Hepatic stellate cell (primary cell): ENCODE measurements at places on chromosomes 6 and 20.

DNA sequence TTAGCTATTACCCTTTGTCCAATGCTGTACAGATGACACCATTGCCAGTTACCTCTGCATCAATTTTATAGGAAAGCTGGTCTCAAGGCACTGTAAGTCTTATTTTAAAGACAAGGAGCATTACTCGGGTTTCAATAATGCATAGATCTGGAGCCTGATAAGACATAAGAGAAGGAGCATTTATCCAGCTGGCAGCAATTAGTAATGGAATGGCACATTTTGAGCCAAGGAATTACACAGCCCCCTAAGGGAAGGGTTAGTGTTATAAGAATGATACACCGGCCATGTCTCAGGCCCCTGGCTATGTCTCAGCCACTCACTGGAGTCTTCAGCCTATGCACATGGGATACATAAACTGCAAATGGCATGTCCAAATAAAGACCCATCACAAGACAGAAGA lies 23.1 kb upstream of the TMEM242 start:
- no peak for DNase-seq

- no peak for DNase-seq
Observed at GRCh38 chr6:158413814-158414565, 101.7 kb downstream of the TULP4 start.

DNA sequence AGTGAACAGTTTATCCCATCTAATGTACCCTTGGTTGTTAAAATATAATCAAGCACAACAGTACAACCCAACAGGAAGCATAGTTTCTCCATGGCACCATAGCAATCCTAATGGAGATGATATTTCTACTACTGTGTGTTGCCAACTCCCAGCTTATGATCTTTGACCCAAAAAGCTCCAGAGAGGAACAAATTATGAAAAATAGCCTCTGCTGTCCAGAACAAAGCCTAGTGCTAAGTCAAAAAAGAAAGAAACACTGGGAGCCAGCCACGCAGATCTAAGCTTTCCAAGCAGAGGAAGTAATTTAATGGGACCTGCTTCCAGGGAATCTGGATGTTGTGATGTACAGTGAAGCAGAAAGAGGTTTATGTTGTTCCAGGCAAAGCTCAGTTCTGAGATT lies 52.2 kb upstream of the TASP1 start:
- no peak for DNase-seq

DNA sequence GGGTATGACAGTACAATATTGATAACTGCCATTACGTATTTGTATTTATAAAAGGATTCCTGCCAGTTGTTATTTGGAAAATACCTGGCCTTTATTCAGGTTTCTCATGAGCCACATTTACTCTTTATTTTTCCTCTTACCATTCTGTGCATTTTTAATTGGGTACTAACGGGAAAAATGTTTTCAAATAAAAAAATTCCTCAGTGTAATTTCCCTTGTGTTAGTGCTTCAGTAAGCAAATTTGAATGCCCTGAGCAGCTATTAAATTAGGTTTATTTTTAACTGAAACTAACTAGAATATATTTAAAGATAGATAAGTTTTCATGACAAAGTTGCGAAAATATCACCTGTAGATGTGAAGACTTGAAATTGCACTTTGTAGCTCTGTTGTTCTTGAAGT lies 146.0 kb downstream of the PTCHD4 start:
- DNase-seq: no peak

GRCh38 chr6:85685713-85686112 lies 43.0 kb upstream of the SYNCRIP start:
- DNase-seq: no peak

DNA sequence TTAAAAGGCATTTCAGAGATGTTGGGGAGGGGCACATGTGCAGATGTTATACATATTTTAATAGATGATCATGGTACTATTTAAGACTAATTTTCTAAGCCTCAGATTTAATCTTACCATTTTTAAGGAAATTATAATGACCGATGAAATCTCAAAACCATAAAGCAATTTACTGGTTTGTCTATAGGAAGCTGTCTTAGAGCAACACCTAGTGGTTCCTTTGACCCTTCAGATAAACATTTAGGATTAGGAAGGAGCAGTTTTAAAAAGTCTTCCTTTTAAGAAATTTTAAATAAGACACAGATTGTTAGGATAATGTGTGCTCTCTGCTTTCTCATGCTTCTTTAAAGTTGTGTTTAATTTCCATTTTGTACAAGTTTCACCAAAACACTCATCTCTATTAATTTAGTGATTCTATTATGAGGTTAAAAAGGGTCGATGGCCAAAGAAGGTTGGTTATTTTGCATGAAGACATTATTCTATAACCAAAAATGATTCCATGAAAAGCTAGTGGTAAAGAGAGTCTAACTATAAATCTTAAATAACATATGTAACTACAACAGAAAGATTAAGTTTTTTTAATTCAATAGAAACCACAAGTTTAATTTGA lies 376.4 kb downstream of the HACE1 start:
- no peak for DNase-seq

DNA sequence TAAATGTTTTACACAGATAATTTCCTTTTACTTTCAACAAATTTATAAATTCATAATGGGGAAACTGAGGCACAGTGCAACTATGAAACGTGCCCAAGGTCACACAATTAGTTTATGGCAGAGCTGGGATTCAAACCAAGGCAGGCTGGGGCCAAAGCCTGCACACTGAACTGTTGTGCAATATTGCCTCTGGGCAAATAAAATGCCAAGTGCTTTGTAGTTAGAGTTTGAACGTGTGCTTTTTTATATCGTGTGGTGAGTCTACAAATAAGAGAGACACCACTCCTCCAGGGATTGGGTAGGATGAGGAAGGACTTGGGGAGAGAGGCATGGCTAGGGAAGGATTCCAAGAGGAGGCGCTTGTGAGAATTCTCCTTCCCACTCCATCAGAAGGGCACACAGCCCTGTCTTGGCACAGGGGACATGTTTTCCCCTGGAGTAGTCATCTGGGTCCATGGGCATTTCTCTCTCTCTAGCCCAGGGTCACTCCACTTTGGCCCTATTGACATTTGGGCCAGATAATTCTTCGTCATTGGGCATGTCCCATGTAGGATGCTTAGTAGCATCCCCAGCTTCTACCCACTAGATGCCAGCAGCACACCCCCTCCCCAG lies 2.8 kb upstream of the CDH22 start:
- no peak for DNase-seq

GRCh38 chr6:41934278-41935192 lies 7.1 kb downstream of the CCND3 start:
- no peak for DNase-seq

DNA sequence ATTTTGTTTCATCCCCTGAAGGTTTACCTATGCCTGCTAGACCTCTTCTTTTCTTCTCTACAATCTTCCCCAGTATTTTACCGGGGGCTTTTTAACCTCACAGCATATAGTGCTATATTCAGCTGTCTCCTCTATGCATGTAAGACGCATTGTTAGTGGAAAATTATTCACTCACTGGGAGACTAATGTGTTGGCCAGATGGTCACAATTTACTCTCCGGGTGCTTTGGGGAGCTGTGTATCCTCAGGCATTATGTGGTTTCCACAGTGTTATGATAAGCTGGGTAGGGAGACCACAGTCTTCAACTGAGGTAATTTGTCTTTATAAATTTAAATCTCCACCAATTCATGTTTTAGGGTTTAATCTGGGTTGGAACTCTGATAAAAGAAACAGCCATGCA lies 553.8 kb upstream of the PTCHD4 start:
- DNase-seq: no peak

- no peak for DNase-seq
Observed at GRCh38 chr20:63033794-63034709, 27.3 kb upstream of the BHLHE23 start.

DNA sequence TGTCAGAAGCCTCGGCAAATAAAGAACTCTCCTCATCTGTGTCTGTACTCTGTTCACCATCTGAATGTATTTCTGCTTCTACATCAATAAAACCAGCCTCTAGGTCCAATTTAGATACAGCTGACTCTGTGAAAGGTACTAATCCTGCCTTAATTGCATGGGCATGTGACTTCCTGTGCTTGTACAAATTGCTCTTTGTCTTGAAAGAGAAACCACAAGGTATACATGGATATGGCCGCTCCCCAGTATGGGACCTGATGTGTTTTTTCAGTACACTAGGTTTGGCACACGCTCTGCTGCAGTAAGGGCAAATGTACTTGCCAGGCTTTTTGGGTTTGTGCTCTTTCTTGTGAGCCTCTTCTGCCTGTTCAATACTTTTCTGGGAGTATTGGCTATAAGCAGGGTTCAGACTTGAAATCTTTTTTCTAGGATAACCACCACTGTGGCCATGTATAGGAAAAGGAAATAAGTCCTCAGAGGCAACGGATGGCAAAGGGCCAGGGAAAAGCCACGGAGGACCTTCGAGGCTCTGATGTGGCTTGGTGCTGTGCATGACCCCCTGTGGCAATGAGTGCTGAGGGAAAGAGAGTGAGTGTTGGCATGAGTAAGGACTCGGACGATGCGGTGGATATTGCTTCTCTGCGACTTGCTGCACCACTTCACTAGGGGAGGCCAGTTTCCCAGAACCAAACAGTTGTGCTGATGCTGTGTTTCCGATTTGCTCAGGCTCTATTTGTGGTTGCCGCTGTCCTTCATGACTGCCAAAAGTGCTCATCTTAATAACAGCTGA lies 170.9 kb downstream of the HIVEP2 start:
- no peak for DNase-seq

GRCh38 chr20:42613076-42613475 lies 576.6 kb downstream of the PTPRT start:
- DNase-seq: no peak

DNA sequence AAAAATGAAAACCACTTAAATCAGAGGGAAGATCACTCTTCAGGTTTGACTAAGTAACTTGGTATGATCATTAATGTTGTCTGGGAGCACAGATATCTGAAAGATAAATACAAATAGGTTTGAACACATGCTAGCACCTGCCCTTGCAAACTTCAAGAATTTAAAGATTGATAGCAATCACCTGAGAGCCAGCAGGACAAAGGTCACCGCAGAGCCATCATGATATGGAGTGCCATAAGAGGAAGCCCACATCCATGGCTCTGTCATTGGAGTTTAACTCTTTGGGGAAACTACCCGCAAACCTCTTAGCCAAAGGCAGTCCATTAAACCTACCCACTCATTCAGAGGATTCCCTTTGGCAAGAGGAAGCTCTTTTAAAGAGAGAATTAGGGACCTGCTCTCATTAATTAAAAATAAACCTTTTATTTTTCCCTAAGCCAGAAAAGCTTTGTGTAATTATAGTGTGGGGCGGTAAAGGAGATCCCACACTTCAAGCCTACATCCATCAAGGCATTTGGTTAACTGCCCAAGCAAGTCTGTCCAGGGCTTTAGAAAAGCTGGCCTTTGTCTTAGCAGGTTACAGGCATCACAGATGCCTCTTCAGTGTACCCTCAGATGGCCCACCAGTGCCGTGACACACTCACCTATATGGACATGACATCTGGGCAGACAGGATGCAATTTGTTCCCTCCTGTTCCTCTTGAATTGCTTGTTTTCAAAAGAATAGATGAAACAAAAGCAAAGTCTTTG lies 73.0 kb downstream of the SASH1 start:
- no peak for DNase-seq

- no peak for DNase-seq
Observed at GRCh38 chr6:43953794-43954310, 173.4 kb downstream of the MRPL14 start.

GRCh38 chr6:139996253-139996834 lies 621.9 kb upstream of the CITED2 start:
- no peak for DNase-seq

GRCh38 chr6:41074692-41075436 lies 2.1 kb downstream of the NFYA start:
- DNase-seq: no peak

GRCh38 chr6:147071776-147072175 lies 132.4 kb upstream of the STXBP5 start:
- no peak for DNase-seq

DNA sequence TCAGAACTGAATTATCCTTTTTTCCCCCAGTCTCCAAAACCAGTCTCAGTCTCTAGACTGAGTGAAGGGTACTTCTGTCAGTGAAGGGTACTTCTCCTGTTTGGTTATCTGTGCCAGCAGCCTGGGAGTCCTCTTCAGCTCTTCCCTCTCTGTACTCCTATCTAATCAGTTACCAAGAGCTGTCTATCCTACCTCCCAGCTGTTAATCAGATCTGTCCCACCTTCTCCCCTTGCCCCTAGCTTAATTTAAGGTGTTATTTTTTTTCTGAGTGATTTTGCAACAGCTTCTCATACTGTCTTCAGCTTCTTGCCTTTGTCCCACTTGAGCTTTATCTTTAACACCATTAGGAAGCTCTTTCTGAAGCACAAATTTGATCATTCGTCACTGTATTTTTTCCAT lies 491.9 kb upstream of the SOX4 start:
- DNase-seq: no peak

- DNase-seq: no peak
Observed at GRCh38 chr6:134523051-134523450, 205.1 kb upstream of the SGK1 start.

DNA sequence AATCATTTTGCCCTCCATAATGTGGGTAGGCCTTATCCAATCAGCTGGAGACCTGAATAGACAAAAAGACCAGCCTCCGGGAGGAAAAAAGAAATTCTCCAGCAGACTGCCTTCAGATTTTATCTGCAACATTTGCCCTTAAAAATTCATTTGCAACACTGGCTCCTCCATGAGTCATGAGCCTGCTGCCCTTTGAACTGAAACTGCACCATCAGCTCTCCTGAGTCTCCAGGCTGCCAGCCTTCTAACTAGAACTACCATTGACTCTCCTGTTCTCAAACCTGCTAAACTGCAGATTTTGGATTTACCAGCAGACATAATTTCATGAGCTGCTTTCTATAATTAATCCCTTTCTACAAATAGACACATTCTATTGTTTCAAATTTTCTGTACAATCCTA lies 223.9 kb upstream of the THEMIS start:
- DNase-seq: peak; percentile 4

DNA sequence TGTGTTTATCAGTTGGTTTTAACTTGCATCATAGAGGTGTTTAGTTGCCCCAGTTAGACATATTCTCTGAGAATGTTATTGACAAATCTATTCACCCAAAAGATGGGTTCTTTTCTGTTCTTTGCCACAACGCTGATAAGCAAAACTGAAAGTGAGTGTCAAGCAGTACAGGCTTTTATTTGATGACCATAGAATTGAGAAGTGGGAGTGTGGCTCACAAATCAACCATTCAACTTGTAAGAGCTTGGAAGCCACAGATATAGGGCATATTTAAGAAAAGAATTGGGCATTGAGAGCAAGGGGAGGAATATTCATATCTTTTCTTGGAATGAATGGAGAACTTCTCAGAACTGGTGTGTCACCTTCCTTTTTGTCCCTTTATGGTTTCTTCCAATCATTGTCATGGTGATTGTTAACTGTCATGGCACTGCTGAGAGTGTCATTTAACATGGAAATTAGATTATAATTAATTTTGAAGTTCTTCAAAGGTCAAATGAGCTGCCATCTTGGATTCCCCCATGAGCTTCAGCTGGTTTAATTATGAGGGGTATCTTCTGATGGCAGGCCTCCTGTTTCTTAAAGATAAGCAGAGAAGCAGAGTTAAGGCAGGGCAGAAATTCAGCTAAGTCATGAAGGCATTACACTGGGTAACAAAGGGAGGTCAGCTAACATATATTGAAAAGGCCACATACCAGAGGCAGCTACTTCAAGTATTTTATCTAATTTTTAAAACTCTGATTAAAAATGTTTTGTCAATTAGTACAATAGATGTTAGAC lies 254.0 kb upstream of the HTR1E start:
- no peak for DNase-seq

GRCh38 chr6:147802459-147802858 lies 294.0 kb downstream of the SAMD5 start:
- DNase-seq: no peak

- no peak for DNase-seq
Observed at GRCh38 chr6:27205375-27206278, 41.9 kb upstream of the PRSS16 start.
